Fibroblast of skin of abdomen (primary cell): ENCODE measurements at places on chromosomes 12 and 14.

- DNase-seq = no peak
These were observed 162.7 kb downstream of the EGLN3 start for GRCh38 chr14:33788161-33788560.

DNA sequence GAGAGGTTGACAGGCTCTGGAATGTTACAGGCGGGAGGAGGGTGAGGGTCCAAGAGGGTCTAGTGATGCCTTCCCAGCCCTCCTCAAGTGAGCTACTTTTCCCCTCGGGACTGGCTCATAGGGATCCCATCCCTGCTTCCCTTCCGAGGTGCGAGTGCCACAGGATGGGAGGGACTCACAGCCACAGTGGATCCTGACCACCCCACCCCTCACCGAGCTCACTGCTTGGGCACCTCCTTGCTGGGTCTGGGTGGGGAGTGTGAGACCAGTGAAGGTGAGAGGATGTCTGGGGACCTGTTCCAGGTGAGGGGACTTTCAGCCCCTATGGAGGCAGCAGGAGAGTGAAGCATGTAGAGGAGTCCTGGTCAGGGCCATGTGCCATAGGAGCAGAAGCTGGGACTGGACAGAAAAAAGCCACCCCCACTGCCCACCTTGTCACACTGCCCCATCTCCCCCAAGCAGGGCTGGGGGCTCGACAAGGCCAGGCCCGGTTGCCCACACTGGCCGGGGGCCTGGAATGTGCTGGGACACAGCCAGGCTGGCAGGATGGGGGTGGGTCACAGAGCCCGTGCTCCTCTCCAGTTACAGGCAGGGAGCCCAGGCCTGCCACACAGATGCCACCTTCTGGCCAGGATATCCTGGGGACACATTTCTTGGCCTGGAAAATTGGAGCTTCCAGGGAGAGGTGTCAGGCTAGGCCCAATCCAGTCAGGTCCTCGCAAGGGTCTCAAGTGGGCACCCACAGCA is 1.7 kb upstream of the TNS2 start:
- no peak for DNase-seq

DNA sequence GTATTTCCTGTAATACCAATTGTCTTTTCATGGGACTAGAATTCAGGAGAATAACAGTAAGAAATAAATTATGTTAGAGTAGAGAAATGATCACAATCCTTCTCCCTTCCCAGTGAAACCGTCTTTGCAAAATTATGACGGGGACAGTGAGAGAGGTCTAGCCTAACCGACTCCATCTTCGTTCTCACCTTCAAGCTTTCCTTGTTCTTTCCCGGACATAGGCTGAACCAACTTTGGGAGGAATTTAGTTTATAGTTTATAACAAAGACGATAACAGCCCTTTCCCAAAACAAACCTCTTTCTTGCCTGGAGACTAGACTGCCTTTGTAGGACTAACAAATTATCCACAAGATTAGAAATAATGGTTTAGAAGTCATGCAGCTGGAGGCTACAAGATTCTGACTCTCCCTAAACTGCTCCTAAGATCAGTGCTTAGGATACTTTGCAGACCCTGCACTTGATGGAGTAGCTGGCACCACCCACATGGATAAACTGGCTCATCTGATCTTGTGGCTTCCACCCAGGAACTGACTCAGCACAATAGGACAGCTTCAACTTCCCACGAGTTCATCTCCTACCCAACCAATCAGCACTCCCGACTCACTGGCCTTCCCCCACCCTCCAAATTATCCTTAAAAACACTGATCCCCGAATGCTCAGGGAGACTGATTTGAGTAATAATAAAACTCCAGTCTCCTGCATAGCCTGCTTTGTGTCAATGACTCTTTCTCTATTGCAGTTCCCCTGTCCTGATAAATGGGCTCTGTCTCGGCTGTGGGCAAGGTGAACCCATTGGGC is 521.2 kb upstream of the TBX3 start:
- peak; percentile 67 for DNase-seq

GRCh38 chr12:2395354-2395977 is 342.7 kb downstream of the CACNA1C start:
- DNase-seq = peak; percentile 23

- DNase-seq = no peak
These were observed 111.4 kb upstream of the NAP1L1 start for GRCh38 chr12:76195920-76196319.

DNA sequence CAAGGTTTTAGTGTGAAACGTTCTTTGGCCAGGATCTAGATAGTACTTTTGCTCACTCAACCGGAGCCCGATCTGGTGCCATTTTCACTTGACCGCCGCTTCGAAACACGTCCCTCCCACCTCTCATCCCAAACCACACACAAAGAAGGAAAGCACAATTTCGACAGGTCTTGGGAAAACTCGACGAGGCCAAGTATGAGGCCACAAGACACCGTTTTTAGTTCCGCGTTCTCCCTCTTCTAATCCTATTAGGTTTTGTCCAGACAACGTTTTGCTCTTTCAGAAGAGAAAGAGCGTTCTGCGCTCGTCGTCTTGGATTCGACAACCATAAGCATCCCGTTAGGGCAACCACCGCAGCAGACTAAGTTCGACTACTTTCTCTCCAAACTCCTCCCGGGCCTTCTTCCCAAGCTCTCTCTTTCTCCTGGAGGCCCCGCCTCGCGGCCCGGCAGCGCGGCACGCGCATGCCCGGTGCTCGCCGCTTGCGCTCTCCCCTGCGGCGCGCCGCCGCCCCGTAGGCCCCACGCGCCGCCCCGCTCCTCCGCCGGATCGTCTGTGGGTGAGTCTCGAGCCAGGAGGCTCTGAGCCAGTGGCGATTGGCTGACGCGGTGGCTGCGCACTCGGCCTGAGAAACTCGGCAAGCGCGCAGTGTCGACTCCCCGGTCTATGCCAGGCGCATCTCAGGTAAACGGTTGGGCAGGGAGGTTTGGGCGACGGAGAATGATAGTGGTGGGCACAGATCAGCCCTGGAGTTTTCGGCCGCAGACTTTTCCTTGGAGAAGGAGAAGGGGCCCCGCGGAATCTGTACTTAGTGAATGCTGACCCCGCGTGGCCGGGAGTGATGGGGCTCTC is at the start of gene MIPOL1:
MIPOL1 (plus strand) TSS at position 517 of the 852 bp plus-strand sequence. CDS start 49,952 bp downstream, outside the sequence.
- DNase-seq = peak; percentile 92

DNA sequence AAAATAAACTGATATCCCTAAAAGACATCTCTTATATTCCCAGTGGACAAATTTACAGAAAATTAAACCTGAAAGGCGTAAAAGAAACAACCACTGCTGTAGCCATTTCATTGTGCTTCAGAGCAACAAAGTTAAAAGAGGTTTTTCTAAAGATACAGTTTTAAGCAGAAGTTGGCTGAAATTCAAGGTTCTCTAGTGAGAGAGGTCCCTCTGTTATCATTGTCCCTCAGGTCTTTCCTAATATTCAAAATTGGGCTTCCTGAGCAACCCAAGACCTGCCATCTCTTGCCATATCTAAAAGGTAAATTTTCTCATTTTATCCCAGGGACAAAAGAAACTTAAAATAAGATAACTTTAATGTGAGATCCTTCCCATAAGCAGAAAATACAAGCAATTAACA is 10.7 kb upstream of the SOS2 start:
- DNase-seq = no peak

GRCh38 chr14:34569750-34570149 is 30.2 kb upstream of the EAPP start:
- DNase-seq = peak; percentile 68

GRCh38 chr12:13487326-13487725 is 290.8 kb downstream of the EMP1 start:
- DNase-seq = no peak

DNA sequence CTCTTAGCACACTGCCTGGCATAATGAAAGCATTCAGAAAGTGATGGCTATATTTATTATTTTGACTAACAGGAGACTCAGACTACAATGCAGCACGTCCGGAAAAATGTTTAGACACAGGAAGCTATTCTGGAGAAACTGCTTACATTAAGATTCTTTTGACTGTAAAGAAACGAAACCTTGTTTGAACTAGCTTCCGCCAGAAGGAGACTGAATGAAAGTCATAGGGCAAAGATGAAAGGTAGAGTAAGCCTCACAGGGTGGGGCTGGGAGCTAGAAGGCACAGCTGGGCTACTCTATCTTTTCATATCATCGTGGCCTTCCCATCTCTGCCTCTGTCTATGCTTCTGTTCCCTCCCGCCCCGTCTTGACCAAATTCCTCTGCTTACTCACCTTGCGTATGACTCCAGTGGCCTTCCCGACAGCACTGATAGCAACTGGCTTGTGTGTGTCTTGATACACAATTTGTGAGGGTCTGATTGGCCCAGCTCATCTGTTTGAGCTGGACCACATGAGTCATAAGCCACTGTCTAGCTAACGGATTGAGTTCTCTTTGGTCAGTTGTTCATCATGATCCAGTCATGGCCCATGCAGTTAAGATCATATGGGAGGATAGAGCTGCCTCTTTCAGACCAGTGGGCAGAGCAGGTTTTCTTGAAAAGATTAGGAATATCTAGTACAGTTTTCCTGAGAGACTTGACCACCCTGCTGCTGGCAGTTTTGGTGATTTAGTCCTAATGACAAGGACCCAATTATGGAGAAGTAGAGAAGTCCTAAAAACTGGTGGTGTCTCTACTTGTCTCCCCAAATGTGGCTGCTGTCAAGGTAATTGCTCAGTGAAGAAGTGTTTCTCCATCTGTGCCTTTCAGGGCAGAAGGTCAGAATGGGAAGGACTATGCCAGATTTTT is 151.5 kb upstream of the SLC38A2 start:
- DNase-seq = peak; percentile 96

- DNase-seq = no peak
These were observed 6.5 kb upstream of the LGMN start for GRCh38 chr14:92754966-92755365.

GRCh38 chr12:130856088-130856487 is 15.8 kb upstream of the RAN start:
- no peak for DNase-seq

- no peak for DNase-seq
These were observed 31.5 kb downstream of the SYNDIG1L start for GRCh38 chr14:74394549-74394948.

DNA sequence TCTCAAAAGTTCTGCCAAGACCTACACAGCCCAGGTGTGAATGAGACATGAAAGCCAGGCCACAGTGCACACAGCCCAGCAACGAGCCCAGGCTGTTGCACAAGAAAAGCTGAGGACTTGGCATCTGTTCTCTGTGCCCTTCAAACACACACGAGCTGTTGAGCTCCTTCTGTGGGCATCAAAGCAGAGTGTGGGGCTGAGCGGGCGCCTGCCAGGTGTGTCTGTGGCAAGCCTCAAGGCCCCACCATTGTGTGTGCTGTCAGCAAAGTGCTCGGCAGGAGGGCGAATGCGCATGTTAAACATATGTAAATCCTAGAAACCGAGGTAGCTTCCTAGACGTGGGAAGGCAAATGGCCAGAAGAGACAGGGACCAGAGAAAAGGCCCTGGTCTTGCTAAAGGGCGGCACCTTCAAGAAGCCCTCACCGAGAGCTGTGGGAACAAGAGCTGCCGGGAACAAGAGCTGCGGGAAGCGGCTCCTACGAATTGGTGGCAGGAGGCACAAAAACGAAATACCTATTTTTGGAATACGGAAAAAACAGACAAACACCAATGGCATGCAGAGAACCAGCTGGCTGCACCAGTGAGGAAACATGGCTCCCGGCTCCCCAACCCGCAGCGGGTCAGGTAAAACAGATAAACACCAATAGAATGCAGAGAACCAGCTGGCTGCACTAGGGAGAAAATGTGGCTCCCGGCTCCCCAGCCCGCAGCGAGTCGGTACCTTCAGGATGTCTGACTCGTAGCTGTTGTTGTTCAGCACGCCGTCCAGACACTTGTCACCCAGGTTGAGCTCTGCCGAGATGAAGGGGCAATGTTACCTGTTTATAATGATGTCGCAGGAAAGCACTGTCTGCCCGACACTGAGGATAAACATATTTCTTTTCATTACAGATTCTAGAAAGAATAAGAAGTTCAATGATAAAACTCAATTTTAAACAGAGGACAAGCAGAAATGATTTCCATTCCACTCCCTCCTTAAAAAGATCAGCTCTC is 19.0 kb upstream of the GOLGA3 start:
- no peak for DNase-seq

GRCh38 chr14:61587081-61587713 is 108.1 kb upstream of the HIF1A start:
- no peak for DNase-seq

DNA sequence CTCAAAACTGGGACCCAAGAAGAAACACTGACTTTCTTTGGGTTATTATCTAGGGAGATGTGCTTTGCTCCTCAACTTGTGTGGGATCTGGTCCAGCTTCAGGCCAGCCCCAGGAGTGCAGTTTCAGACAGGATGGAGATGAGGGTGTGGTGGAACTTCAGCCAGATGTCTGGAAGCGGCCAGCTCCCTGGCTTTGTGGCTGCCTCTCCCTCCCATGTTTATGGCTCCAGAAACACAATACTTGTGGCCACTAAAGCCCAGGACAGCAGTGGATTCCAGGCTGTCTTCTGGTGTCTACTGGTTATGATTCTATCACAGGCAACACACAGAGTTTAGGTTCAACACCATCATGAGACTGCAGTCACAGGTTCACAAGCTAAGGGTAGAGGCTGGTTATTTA is 44.2 kb upstream of the EMP1 start:
- no peak for DNase-seq

DNA sequence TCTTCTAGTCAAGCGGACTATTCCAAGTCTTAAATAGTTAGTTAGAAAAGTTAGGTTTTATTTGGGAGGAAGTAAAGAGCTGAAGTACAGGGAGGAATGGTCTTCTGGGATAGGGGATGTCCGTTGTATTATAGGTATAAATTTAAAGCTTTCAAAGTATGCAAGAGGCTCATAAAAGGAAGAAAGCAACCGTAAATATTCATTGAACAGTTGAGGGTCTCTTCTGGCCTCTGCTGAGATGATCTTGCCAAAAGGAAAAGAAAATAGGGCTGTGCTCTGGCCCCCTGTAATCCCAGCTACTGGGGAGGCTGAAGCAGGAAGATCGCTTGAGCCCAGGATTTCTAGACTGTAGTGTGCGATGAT is 377 bp upstream of the TIMELESS start:
- DNase-seq = no peak

GRCh38 chr14:23694949-23695663 is 58.9 kb downstream of the DHRS2 start:
- DNase-seq = peak; percentile 48

DNA sequence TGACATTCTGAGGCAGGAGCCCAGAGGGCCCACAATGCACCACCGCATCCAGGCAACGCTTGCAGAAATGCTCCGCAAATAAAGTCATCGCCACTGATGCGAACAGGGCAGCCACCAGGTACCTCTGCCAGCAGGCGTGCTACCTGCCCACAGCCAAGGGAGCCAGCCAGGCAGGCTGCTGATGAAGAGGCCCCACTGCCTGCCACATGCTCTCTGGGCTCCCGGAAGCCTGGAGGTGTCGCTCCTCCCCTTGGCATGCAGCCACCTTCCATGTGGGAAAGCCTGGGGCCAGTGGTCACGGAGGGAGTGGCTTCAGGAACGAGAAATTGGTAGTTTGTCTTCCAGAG is 14.7 kb downstream of the GPR132 start:
- peak; percentile 43 for DNase-seq

GRCh38 chr14:53108292-53109104 is 44.6 kb downstream of the DDHD1 start:
- DNase-seq = peak; percentile 2

GRCh38 chr12:44446181-44446580 is 429.9 kb downstream of the NELL2 start:
- no peak for DNase-seq

GRCh38 chr12:52691076-52691840 is 11.1 kb upstream of the KRT1 start:
- DNase-seq = no peak
